ENCODE measurements at places on chromosomes 4 and X.

GRCh38 chrX:45063319-45064095, 137.2 kb downstream of the DIPK2B start:
- DNase-seq, result no peak

- DNase-seq, result no peak
Observed at GRCh38 chr4:64857815-64858214, 448.6 kb upstream of the TECRL start.

DNA sequence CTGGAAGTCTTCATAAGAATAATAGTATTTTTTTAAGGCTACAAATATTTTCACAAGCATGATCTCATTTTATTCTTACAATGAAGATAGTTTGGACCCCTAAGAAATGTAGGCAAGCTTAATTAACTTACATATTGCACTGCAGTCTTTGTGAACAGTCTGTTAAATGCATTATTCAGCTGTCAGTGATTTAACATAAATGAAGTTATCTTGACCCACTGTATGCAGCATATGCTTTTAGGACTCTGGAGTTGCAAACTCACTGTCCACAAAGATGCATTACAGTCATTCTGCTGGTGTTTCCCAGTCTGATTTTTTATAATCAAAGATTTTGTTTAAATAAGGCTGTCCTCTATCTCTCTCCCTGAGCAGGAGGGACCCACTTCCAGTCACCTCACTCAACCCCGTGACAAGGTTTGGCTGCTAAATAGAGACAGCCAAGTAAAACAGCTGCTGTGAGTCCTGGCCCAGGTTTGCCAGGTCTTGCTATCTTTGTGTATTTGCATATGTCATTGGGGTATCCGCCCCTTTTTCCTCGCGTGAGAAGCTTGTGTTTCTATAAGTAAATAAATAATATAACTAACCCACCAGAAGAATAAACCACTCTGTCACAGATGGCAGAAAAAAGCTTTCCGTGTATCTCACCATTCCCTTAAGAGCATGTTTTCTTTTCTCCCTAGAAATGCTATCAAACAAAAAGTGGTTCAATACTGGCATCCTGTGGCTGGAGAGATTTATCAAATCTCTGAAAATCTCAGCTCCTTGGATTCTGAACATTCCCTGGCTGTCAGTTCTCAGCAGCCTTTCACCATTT, 67.0 kb downstream of the SLC7A11 start:
- no peak for DNase-seq

- DNase-seq, result no peak
Observed at GRCh38 chr4:31234901-31235300, 514.7 kb downstream of the PCDH7 start.

- DNase-seq, result no peak
Observed at GRCh38 chr4:27366104-27366823, 505.6 kb downstream of the STIM2 start.

DNA sequence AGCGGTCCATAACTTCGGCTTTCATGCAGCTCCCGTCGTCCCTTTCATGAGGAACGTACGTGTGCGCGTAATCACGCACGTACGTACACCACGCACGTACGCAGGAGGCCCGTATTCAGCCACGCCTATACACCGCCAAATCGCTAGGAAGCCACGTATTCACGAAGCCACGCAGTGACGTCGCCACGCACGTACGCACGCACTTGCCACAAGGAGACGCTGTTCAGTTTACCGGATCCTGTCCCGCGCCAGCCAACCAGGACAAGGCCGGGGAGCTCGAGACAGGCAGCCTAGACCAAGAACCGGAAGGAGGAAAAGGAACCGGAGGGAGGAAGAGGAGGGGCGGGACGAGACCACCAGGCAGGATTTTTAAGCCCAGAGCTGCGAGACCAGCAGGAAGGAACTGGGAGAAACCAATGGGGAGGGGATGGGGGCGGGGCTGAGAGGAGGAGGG, at the start of gene EOLA2:
Gene EOLA2, minus strand, starts transcription at position 65 of the 454 bp plus-strand sequence. CDS start 4,617 bp downstream, outside the sequence.
- DNase-seq, result peak; percentile 89

GRCh38 chr4:14771504-14772175, 230.6 kb upstream of the CPEB2 start:
- no peak for DNase-seq

GRCh38 chrX:19772096-19772821, 115.1 kb downstream of the SH3KBP1 start:
- DNase-seq, result no peak

GRCh38 chrX:9062641-9063040, 28.7 kb upstream of the FAM9B start:
- no peak for DNase-seq

DNA sequence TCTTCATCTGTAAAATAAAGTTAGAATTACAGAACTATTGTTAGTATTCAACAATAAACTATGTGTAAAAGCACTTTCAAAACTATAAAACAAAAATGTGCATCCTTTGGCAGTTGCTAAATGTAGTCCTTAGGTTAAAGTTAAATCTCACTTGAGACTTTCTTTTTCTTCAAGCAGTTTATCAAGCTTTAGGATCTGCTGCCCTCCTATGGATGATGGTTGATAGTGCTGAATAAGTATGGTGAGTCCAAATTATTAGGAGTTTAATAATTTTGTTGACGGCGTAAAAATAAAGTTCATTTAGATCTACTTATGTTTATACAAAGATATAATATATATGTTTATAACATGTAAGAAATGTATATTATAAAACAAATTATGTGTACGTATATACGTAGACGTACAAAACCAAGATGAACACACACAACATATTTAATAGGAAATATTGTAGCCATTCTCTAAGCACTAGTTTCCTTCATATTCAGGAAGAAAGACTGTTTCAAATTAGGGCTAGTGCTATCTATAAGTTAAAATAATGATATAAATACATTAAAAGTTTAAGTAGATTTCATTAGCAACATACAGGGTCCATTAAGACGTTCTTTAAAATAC, 22.3 kb downstream of the UGT2A2 start:
- DNase-seq, result no peak

DNA sequence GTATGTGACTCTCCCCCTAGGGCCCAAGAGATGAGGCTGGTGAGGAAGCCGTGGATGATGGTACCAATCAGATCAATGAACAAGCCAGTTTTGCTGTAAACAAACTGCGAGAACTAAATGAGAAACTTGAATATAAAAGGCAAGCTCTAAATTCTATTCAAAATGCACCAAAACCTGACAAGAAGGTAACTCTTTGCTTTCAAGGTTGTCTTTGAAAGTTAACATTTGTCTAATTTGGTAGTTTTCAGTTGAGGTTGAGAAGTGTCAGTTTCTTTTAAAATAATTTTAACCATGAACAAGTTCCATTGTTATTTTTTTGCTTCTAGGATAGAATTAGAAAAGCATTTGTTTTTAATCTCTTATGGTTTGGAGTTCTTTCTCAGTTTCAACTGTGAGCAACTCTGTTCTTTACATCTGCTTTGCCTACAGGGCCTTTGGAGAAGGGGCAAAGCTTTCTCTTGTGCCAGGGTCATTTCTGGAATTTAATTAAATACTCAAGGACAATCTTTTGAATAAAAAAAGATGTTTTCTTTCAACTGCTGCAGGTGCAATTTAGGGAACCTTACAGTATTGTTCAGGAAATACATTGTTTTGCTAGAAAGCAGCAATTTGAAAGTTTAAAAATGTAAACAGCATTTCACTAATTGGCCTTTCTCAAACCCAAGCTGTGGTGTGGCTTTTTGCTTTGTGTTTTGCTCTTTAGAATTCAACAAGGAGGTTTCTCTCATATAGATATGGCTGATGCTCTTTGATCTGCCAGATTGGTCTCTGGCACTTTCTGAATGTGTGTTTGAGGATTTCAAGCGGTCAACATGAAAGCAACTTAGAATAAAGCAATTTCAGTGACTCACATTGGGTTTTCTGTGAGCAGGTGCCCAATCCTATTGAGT, 62.9 kb downstream of the LRP2BP start:
- no peak for DNase-seq

DNA sequence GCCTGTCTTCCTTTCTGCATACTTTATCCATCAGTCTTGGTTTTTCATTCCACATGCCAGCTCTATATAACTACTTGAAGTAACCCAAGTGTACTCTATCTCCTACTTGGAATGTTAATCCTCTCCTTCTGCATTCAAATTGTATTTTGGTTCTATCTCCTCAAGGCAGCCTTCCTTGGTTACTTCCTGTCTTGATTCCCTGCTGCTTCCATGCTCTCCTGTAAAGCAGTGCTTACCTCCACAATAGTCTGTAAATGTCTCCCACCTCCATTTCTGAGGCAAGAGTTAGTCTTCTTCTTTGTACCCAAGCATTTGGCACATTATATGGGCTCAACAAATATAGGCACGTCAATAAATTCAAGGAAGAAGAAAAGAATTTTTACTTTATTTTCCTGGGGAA, 298.4 kb downstream of the ARHGAP24 start:
- no peak for DNase-seq

DNA sequence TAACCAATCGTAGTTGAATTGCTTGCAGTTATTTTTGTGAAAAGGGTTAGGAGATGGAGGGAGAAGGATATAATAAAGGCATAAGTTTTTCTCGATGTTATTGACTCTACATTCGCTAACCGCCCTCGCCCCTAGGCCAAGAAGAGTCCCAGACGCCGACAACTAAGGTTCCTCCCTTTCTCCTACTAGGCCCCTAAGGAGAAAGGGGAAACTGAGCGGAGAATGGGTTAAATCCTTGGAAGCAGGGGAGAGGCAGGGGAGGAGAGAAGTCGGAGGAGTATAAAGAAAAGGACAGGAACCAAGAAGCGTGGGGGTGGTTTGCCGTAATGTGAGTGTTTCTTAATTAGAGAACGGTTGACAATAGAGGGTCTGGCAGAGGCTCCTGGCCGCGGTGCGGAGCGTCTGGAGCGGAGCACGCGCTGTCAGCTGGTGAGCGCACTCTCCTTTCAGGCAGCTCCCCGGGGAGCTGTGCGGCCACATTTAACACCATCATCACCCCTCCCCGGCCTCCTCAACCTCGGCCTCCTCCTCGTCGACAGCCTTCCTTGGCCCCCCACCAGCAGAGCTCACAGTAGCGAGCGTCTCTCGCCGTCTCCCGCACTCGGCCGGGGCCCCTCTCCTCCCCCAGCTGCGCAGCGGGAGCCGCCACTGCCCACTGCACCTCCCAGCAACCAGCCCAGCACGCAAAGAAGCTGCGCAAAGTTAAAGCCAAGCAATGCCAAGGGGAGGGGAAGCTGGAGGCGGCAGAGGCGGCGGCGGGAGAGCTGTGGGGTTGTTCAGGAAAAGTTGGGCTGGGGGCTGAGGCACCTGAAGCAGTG, 5.9 kb downstream of the ATOH1 start:
- no peak for DNase-seq

DNA sequence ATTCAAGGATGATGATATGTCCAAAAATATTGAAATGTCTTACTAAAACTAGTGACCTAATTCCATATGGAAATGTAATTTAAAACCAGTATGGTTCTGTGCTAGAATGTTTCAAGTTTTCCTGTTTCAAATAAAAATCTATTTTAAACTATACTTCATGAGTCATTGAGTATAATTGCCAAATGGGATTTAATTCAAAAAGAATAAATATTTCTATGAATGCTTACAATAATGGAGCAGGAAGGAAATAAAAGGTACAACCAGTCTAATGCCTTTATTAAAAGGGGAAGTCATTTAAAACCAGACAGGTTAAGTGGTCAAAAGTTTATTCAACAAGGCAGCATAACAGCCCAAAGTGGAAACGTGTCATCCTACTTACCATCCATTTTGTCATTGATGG, 2347.1 kb downstream of the PCDH7 start:
- DNase-seq, result no peak

DNA sequence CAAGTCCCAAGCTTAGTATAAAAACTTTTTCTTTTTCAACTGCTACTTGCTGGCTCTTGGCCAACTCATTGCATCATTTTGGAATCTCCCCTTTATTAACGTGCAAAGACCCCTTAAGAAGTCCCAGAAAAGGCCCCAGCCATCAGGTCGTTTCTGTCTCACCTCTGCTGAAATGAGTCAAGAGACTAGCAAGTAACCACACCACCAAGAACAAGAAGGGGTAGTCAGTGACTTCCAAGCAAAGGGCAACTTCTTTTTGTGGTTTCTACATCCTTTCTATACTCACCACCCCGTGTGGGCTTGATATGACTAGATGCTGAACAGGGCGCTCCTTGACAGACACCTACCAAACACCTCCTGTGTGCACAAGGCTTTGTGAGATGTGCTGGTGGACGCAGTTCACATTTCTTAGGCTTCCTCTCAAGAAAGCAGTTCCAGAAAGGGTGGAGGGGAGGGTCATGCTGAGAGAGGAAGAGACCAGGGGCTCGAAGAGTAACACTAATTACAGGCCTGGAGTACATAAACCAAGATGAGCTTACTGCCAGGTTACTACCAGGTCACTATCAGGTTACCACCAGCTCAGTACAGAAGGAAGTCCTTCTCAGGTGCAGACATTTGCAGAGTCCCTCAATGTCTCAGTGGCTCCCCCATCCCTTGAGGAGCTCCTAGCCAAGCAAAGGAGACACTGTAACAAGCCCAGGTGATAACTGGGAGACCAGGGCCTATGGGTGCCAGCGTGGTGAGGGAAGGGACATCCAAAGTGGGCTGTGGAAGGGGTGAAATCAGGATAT, 19.3 kb downstream of the JAKMIP1 start:
- no peak for DNase-seq

GRCh38 chrX:7485061-7485460, 337.1 kb upstream of the PUDP start:
- no peak for DNase-seq

DNA sequence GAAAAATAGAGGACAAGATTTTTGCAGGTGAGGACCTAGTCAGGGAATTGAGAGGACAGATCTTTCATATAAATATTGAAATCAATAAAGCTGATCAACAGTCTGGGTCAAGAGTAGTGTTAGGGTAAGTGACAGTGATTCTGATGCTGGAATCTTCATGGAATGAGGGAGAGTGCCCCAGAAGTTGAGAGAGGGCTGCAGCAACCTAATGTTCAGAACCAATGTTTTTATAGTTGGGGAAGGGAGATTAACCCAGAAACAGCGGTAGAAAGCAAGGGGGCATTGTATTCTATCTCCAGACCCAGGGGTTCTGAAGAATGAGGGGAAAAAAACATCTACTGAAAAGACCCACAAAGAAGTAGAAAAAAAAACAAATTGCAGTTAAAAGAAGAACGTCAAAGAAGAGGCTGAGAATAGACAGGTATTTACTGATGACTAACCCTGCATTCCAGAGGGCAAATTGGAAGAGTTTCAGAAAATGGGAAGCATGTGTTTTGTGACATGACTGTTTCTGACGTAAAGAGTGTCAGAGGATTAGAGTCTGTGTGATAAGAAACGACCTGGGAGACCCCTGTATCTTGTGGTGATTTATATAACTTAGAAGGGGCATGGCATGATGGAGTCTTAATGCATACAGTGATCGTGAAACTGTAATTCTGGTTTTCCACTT, 819.6 kb upstream of the EPHA5 start:
- DNase-seq, result no peak

GRCh38 chr4:66564901-66565651, 894.8 kb upstream of the EPHA5 start:
- DNase-seq, result no peak

- no peak for DNase-seq
Observed at GRCh38 chr4:28966982-28967381, 1753.2 kb upstream of the PCDH7 start.

GRCh38 chr4:107562316-107562715, 157.7 kb downstream of the PAPSS1 start:
- DNase-seq, result no peak

GRCh38 chr4:121011780-121012340, 60.5 kb downstream of the NDNF start:
- DNase-seq, result no peak
